GM12891 (cell line): ENCODE measurements at places on chromosomes 5 and 9.
A peak's percentile ranks its signal among the peaks of the same experiment; 100 is the strongest.

DNA sequence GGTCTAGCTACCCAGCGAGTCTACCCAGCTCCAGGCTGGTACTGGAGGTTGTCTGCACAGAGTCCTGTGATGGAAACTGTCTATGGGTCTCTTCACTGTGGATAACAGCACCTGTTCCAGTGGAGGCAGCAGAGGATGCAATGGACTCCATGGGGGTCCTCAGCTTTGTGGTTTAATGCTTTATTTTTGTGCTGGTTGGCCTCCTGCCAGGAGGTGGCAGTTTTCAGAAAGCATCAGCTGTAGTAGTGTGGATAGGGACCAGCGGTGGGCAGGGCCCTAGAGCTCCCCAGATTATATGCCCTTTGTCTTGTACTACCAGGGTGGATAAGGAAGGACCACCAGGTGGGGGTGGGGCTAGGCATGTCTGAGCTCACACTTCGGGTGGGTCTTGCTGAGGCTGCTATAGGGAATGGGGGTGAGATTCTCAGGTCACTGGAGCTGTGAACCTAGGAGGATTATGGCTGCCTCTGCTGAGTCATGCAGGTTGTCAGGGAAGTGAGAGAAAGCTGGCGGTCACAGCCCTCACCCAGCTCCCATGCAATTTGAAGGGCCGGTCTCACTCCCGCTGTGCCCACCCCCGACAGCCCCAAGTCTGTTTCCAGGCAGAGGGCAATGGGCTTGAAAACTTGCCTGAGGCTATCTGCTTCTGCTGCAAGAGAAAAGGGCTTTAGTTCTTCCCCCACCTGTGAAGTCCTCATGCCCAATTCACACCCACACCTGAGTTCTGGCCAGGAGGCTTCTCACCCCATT is 397.1 kb downstream of the TLE1 start:
- DNase-seq = no peak

- no peak for DNase-seq
These were observed 57.0 kb downstream of the IARS1 start for GRCh38 chr9:92236465-92236864.

- no peak for DNase-seq
These were observed 5.3 kb upstream of the CTXN3 start for GRCh38 chr5:127643607-127644006.

- DNase-seq = no peak
These were observed 78.2 kb downstream of the EFNA5 start for GRCh38 chr5:107592515-107592914.

- DNase-seq = peak; percentile 32
These were observed 7.8 kb downstream of the NINJ1 start for GRCh38 chr9:93126151-93126781.

DNA sequence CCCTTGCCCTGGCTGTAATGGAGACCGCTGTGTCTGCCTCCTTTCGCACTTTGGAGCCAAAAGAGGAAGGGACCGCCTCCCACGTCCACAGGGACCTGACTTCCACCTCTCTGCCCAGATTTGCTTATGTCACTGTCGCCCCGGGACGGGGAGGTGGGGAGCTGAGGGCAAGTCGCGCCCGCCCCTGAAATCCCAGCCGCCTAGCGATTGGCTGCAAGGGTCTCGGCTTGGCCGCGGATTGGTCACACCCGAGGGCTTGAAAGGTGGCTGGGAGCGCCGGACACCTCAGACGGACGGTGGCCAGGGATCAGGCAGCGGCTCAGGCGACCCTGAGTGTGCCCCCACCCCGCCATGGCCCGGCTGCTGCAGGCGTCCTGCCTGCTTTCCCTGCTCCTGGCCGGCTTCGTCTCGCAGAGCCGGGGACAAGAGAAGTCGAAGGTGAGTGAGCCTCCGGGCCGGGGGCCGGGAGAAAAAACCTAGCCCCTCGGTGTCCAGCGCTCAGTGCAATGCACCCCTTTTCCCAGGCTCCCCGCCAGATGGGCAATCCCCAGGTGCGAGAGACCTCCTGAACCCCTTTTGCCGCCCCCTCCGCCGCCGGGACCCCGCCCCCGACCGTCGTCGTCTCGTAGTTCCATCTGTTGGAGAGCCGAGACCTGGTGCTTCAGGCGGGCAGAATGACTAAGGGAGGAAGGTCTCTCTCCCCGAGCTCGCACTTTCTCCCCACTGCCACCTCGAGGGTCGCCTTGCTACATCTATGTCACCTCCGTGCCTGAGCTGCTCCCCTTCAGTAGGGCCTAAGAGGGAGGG is at the start of gene GPX3:
Gene GPX3 (plus strand): TSS at position 288 of the 807 bp plus-strand sequence. CDS start 64 bp downstream, at position 352.
- peak; percentile 64 for DNase-seq

GRCh38 chr5:142053426-142054151 is 40.8 kb upstream of the GNPDA1 start:
- DNase-seq = no peak

DNA sequence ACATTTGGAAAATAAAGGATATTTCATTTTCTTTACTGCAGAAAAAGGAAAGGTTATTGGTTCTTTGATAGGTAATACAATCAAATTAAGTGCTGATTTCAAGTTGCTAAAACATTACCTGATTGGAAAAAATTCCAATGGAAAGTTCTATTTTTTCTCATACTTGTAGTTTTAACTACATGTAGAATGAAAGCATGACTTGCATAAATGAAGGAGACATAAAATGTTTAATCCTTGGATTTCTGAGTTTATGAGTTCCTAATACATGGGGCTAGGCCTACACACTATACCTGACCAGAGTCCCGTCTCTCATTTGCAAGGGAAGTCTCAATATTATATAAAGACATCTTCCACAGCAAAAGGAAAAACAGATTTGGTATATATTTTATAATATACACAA is 5.2 kb upstream of the MEIKIN start:
- no peak for DNase-seq

- DNase-seq = no peak
These were observed 2.4 kb upstream of the RXFP3 start for GRCh38 chr5:33933723-33934169.

- no peak for DNase-seq
These were observed 65.0 kb downstream of the RMI1 start for GRCh38 chr9:84045481-84046097.

GRCh38 chr9:106277966-106278365 is 583.6 kb downstream of the TMEM38B start:
- DNase-seq = no peak

DNA sequence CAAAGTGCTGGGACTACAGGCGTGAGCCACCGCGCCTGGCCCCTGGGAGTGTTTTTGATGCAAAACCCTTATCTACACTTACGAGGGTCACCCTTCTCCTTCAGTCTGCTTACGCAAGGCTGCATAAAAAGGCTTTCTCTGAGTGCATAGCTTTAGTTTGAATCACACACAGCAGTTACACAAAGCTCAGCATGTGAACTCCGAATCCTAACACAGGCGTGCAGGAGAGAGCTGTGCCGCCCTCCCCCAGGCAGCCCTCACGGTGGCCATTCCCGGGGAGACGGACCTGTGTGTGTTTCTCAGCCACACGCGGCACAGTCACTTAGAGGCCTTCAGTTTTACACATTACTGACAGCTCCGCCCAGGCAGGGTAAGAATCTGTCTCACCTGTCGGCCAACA is 26.7 kb downstream of the EXD3 start:
- DNase-seq = no peak

GRCh38 chr5:122981846-122982245 is 54.7 kb downstream of the PPIC start:
- DNase-seq = no peak
